Neuronal stem cell (in vitro differentiated cells): ENCODE measurements at places on chromosomes 5 and 9.

- no peaks in the 10 kb centered on the region for H3K36me3 ChIP-seq
- H3K27ac ChIP-seq: no peak overlapping the region
- peaks cover 2% of the 10 kb centered on the region for H3K27me3 ChIP-seq
Observed at GRCh38 chr5:180900178-180900577, 1.2 kb downstream of the BTNL8 start.

GRCh38 chr5:113875096-113875495, 361.6 kb downstream of the YTHDC2 start:
- no peaks in the 10 kb centered on the region for H3K36me3 ChIP-seq
- no peak for DNase-seq
- no peaks in the 10 kb centered on the region for H3K27me3 ChIP-seq
- H3K4me3 ChIP-seq: no peak overlapping the region

DNA sequence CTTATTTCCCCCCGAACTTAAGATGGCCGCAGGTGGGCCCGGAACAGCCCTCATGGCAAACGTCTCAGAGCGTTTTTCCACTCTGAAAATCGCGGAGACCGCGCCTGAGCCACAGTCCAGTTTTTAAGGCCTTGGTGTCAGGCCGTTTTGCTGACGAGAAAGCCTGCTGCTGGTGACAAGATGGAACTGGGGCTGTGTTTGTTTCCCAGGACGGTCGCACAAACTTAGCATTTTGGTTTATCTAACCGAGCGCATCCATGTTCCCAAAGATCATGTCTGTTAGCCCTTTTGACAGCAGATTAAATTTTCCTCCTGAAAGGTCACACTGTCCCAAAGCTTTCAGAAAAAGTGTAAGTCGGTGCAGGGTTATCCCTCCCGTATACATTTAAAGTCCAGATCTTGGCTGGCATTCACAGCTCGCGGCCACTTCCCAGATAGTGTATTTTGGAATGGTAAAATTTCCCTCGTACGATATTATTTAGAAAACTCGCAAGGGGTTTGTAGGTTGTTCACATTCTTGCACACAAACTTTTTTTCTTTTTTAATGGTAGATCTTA, 812 bp downstream of the SREK1 start:
- peak overlapping the region; percentile 100 for H3K27ac ChIP-seq
- peak overlapping the region; percentile 74 for H3K4me3 ChIP-seq
- no peak for DNase-seq
- peaks cover 2% of the 10 kb centered on the region for H3K4me1 ChIP-seq
- H3K36me3 ChIP-seq: peaks cover 22% of the 10 kb centered on the region

DNA sequence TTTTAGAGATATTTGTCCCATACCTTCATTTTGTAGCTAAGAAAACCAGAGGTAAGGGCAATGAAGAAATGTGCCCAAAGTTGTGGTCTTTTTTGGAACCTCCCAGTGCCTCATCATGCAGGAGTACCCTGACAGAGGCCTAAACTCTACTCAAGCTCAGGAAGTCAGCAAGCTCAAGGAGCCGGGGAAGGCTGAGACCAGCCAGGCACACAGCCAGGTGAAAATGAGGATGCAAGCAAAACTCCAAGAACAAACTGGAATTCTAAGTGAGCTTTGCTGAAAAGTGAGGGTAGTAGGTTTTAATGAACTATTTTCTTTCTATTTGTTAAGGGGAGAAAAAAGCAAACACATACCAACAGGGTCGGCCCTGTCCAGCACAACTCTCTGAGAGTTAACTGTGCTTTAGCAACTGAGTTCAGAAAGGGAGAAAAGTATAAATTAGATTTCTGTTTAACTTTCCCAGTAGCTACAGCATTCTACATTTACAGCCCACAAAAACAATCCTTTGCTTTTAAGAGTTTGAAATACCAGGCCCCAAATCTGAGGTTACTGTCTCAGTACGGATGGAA, 146.4 kb downstream of the GNAQ start:
- no peaks in the 10 kb centered on the region for H3K36me3 ChIP-seq
- no peak overlapping the region for H3K27ac ChIP-seq
- DNase-seq: no peak
- no peaks in the 10 kb centered on the region for H3K27me3 ChIP-seq
- H3K4me3 ChIP-seq: no peak overlapping the region

DNA sequence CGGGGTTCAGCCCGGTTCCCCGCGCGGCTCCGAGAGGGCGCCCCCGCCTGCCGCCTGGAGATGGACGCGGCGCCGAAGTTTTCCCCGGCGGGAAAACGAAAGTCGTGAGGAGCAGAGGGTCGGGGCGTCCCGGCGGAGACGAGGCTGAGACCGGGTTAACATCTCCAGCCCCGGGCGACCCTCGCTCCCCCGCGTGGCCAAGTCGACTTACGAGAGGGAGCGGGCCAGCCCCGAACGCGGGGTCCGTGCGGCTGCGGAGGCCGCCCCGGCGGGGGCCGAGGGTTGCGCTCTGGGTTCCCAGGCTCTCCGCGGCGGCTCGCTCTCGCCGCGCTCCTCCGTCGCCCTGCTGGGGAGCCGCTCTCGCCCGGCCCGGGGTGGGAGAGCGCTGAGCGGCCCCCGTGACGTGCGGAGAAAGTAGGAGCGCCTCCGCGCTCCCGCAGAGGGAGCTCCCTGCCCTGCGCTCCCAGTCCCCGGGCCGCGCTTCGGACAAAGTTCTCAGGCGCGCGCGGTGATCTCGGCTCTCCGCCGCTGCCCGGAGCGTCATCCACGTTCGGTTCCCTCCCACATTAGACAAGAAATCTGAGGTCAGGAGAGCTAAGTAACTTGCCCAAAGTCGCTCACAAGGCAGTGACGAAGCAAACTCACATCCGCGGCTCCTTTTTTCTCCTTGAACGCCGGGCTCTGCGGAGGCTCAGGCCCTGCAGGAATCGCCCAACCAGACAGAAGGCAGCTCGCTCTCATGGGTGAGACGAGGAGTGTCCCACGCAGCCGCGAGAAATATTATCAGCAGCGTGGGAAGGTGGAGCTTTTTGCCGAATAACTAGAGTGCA, 1.2 kb upstream of the GCNT4 start:
- peaks cover 2% of the 10 kb centered on the region for H3K4me1 ChIP-seq
- no peaks in the 10 kb centered on the region for H3K36me3 ChIP-seq
- H3K27ac ChIP-seq: no peak overlapping the region
- H3K27me3 ChIP-seq: peaks cover 30% of the 10 kb centered on the region
